ENCODE measurements at places on chromosomes 2 and 18. TPM values are rescaled to one million over a fixed set of nuclear protein-coding genes. Genes with fewer than 3 reads are reported as not detected.

DNA sequence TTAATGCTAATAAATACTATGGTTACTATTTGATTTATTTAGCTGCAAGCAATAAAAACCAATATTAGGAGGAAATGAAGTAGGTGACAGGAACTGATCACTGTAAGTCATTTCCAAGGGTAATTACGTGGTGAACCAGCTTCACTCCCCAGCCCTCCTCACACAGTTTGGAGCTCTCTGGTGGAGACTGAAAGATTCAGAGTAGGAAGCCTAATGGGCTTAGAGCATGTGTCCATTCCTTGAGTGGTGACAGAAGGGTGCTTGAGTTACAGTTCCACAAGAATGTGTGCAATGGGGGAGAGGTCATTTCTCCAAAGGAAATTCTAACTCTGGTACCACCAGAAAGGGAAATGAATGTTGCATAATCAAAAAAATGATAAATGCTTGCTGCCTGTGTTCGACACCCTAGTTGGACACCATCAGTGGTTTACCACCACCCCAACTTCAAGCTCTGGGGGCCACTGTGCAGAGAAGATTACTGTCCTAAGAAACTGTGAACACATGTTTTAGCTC, 285.1 kb upstream of the MMADHC start:
- no peak for DNase-seq

GRCh38 chr2:151984424-151985083, 114.3 kb downstream of the CACNB4 start:
- DNase-seq, result no peak

DNA sequence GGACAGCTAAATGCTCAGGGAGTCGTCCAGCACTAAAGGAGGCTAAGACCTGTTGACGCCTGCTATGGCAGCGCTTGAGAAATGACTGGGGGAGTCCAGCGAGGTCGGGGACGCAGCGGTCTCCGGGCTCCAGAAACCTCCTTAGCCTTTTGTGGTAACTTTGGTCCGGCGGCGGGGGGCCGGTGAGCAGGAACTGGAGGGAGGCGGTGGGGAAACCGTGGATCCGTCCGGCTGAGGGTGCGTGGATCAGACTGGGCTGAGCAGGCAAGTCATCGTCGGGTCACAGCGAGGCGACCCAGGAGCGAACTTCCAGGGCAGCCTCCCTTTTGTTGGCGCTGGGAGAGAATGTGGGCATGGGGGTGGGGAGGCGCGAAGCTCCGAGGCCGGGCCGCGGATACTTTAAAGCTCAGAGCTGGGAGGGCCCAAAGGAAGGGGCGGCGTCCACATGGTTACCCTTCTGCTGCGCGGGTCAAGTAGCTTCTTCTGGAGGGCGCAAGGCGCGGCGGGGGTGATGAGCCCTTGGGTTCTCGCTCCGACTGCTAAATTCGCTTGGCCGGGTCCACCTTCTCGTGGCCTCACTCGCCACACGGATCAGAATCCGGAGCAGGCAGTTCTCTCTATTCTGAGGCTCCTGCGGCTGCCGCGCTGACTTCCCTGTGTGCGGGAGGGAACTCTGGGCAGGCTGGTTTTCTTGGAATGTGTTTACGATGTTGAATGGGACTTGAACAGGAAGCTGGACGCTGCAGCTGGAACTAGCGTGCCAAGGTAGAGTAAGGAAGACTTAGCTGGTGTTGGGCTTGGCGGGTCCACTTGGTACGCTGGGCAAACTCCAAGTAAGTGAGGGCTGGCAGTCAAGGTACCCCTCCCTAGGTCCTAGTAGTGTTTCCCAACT, 920 bp downstream of the GULP1 start:
- DNase-seq, result peak; percentile 54

GRCh38 chr2:10930721-10931516, 19.2 kb downstream of the KCNF1 start:
- DNase-seq, result peak; percentile 26

Gene FZD7
- total RNA-seq, result 1.8 TPM

Gene SLC25A12
- total RNA-seq, result 7.2 TPM
